ENCODE measurements at places on chromosomes 5 and 9.

DNA sequence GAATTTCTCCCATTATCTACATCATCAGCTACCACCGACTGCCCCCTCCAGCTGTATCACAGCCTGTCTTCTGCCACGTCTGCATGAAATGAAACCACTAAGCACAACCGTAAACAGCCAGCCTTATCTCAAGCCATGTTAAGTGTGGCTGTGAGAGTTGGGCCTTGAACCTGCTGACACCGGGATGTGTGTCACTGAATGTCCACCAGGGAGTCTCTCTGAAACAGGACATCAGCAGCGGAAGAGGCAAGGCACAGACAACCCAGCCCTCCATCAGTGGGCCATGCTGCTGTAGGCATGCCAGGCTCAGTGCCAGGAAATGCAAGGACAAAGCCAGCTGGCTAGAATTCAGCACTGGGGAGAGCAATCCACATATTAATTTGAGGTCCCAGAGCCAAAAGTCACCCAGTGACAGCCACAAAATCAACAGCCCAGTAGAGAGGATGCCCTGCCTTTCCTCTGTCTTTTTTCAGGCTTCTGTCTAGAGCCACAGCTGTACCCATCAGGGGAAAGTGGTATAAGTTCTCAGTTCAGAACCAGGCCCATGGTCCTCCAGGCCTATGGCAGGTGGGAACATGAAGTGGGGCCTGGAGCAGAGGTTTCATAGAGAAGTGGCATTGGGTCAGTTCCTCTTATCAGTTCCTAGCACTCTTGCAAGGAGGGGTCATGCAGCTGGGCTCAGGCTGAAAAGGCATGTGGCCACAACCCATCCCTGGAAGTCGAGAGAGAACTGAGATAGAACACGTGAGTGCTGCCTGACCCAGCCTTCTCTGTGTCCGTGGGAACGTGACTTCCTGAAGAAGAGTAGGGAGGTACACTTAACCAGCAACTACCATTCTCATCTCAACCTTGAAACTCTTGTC lies 199.4 kb downstream of the ESM1 start:
- DNase-seq = no peak

DNA sequence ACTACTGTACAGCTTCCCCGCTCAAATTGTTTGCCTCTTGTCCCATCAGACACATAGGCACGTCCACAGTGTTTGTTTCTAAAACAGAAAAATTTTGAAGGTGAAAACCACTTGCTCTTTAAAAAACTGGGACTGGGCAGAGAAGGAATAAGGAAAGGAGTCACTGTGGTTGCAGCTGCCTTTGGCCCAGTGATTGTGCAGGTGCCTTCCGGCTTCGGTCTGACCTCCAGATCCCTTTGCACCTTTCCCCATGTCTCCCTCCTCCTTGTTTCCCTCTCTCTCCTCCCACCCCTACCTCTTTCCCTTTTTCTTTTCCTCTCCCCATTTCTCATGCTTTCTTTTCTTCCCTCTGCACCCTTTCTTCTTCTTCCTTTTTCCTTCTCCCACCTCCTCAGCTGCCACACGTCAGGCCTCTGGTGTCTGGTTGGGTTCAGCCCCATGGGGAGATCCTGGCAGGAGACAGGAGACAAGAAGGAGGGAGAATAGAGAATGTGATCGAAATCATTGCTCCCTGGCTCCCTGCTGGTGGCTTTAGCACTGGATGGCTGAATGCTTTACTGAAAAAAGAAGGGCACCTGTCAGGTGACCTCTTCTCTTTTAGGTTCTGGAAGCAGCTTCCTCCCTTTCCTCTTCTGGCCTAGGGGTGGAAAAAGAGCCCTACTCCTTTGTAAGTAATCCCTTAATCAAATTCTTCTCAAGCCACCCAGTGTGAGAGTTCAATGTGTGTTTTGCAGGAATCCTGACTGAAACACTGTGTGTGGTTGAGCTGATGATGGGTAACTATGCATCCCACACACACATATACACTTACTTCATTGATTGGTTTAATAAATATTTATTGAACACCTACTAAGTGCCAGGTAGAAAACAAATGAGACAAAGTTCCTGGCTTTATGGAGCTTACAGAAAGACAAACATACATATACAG lies 267.3 kb downstream of the MAST4 start:
- no peak for DNase-seq

DNA sequence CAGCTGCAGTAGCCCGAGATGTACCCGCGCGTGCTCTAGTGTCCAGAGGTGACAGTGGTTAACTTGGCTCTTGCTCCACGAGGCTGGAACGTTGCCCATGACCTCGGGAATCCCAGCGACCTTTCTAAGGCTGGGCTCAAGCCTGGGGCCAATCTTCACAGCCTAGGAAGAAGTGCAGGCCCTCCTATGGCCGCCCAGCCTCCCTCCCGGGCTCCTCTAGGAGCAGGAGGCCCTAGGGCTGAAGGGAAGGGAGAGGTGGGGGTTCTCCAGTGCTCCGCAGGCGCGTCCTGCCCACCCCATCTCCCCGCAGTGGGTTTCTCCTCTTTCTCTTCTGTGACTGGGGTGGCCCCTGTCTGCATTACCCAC lies 13.3 kb downstream of the NR2F1 start:
- DNase-seq = no peak

- peak; percentile 16 for DNase-seq
These were observed 17.6 kb upstream of the HAVCR1 start for GRCh38 chr5:157076558-157076957.

- no peak for DNase-seq
These were observed 16.2 kb upstream of the IL3 start for GRCh38 chr5:132044207-132044606.

DNA sequence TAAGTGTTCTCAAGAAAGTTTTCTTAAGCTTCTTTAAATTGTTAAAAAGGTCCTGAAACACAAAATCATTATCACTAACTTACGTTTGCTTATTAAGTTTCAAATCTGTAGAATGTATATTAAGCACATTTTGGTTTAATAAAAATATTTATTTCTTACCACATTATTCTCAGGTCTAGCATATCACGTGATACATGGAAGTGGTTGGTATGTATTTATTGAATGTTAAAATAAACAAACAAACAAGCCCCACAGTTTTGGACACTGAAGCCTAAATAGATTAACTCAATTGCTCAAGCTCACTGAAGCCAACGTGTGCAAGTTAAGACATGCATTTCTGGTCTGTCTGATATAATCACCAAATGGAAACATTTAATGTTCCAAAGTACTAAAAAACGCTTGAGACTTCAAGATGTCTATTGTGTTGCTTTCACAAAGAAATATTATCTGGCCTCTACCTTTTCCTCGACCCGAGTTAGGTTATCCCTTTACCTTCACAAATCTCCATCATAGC lies 1136.9 kb downstream of the TAF11L14 start:
- no peak for DNase-seq

- no peak for DNase-seq
These were observed 318.4 kb upstream of the ZNF608 start for GRCh38 chr5:125064621-125065438.

DNA sequence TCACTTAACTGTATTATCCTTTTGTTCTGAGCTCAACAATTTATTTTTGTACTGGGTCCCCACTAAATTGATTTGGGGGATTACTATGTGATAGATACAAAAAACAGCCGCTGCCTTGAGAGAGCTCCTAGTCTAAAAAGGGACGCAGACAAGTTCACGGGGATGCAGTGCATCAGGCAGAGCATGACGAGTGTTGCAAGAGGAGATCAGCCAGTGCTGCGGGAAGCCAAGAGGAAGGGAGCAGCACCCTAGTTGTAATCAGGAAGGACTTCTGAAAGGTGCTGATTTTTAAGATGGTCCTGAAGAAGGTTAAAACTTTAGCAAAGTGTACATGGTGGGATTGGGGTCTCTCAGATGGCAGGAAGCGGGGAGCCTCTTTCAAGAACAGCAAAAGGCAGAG lies 15.8 kb downstream of the GALNT10 start:
- DNase-seq = no peak

- DNase-seq = no peak
These were observed 268.3 kb downstream of the RAB3C start for GRCh38 chr5:58851153-58851552.

- no peak for DNase-seq
These were observed 46.8 kb upstream of the CLPTM1L start for GRCh38 chr5:1391691-1392090.

- DNase-seq = no peak
These were observed 80.1 kb downstream of the DAP start for GRCh38 chr5:10680876-10681481.

GRCh38 chr5:21007781-21008180 lies 1019.8 kb upstream of the CDH18 start:
- no peak for DNase-seq

GRCh38 chr9:129131300-129132145 lies 20.3 kb downstream of the PTPA start:
- DNase-seq = no peak

GRCh38 chr5:123696921-123697341 lies 185.0 kb downstream of the CSNK1G3 start:
- no peak for DNase-seq

GRCh38 chr9:1431461-1431860 lies 381.3 kb downstream of the DMRT2 start:
- DNase-seq = no peak

- DNase-seq = no peak
These were observed 42.2 kb downstream of the NEURL1B start for GRCh38 chr5:172683264-172683644.

DNA sequence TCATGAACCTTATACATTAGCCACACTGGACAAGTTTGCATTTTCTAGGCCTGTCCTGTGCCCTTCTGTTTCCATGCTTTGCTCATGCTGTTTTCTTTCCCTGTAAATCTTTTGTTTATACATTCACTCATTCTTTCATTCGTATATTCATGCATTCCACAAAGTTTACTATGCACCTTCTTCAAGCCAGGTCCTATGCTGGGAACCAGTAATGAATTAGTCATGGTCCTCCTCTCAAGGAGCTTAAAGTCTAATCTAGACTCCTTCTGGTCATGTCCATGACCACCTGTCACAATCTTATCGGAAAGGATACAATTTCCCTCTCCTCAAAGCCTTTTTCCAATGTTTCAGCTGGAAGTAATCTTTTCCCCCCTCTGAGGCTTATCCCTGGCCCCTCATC lies 9.1 kb upstream of the XPA start:
- DNase-seq = no peak

- no peak for DNase-seq
These were observed 1539.0 kb upstream of the NUDT12 start for GRCh38 chr5:105101577-105101976.

GRCh38 chr5:150143350-150144245 lies 12.0 kb downstream of the PDGFRB start:
- DNase-seq = peak; percentile 78

DNA sequence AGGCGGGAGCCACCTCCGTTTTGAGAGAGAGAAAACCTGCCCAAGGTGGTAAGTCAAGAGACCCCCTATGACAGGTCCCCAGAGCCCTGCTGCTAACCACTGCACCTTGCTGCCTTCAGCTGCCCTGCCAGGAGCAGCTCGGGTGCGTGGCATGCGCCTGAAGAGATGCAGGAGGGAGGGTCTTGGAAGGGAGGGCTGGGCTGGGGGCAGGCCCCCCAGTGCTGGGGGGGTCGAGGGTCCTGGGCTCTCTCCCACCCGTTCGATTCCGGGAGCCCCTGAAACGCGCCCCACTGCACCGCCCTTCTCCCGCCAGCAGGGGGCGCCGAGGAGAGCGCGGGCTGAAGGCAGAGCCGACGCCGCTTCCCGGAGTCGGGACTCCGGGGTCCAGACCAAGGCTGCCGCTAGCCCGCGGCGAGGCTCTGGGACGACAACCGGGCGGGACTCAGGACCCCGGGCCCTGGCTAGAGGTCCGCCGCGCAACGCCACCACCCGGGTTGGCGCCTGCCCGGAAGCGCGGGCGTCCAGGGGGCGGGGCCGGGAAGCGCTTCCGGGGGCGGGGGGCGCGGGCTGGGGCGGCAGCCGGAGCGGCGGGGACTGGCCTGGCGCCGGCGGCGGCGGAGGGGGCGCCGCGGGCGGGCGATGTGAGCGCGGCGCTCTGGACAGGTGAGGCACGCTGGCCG lies at the start of gene ZBTB34:
TSS of gene ZBTB34 (plus strand) at position 563 of the 680 bp plus-strand sequence. CDS start 18,761 bp downstream, outside the sequence.
- DNase-seq = no peak

DNA sequence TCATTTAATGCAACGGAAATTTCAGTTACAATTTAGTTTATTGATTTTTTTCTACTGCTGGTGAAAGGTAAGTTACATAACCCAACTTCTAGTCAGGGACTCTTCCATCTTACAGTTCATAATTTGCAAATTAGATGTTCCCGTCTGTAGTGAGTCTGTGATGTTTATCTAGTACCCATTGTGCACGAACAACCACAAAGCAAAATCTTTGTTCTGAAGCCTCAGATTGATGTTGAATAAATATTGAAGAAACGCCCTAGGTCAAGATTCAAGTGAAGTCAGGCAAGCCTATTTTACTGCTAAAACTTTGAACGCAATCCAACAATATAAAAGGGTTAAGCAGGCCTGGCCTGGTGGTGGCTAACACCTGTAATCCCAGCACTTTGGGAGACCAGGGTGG lies 43.1 kb downstream of the BASP1 start:
- DNase-seq = no peak

DNA sequence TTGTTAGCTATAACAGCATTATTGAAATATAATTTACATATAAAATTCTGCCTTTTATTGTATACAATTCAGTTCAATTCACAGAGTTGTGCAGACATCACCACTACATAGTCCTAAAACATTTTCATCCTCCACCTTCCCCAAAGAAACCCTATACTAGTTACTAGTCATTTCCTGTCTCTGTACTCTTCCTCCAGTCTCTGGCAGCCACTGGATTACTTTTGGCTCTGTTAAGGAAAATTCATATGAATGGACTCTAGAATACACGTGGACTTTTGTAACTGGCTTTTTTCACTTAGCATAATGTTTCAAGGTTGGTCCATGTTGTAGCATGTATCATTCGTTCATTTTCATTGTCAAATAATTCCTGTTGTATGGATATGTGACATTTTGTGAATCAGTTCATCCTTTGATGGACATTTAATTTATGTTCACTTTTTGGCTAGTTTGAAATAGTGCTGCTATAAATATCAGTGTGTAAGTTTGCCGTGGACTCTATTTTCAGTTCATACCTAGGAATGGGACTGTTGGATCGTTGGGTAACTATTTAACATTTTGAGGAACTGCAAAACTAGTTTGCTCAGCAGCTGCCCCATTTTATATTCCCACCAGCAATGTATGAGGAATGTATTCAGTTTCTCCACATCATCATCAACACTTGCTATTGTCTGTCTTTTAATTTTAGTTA lies 9.7 kb downstream of the ICE1 start:
- DNase-seq = no peak
